Endothelial cell of coronary artery (primary cell): ENCODE measurements at places on chromosomes 2 and 18. TPM values are rescaled to one million over a fixed set of nuclear protein-coding genes. Genes with fewer than 3 reads are reported as not detected.

Gene M1AP
- not detected in 2 replicates for total RNA-seq

Gene KCNF1
- 0.09 and 1.9 TPM in 2 replicates for total RNA-seq

Gene LHCGR
- total RNA-seq, result not detected in 2 replicates

Gene DSG1
- total RNA-seq, result not detected in 2 replicates

Gene SPHKAP
- total RNA-seq, result not detected in 2 replicates

Gene CCDC74B
- total RNA-seq, result 0.72 and 0.85 TPM in 2 replicates

Gene ADRA2B
- not detected in 2 replicates for total RNA-seq

Gene ARHGEF4
- 0.09 and 0.85 TPM in 2 replicates for total RNA-seq

Gene AQP12A
- not detected in 2 replicates for total RNA-seq

Gene SDC1
- 0.47 and 1.5 TPM in 2 replicates for total RNA-seq

Gene TBR1
- total RNA-seq, result under 0.01 TPM in 2 replicates

Gene MFSD2B
- total RNA-seq, result 0.09 TPM in 2 replicates

Gene COL3A1
- 0.99 and 245 TPM in 2 replicates for total RNA-seq

Gene KCNS3
- 0.81 and 0.94 TPM in 2 replicates for total RNA-seq

Gene SP5
- not detected in 2 replicates for total RNA-seq

Gene MSTN
- 0.09 TPM in 1 of 2 replicates, not detected in the other for total RNA-seq

Gene TMEM37
- 0.94 and 1.3 TPM in 2 replicates for total RNA-seq
